Astrocyte of the cerebellum (primary cell): ENCODE measurements at places on chromosomes 7 and 10.

DNA sequence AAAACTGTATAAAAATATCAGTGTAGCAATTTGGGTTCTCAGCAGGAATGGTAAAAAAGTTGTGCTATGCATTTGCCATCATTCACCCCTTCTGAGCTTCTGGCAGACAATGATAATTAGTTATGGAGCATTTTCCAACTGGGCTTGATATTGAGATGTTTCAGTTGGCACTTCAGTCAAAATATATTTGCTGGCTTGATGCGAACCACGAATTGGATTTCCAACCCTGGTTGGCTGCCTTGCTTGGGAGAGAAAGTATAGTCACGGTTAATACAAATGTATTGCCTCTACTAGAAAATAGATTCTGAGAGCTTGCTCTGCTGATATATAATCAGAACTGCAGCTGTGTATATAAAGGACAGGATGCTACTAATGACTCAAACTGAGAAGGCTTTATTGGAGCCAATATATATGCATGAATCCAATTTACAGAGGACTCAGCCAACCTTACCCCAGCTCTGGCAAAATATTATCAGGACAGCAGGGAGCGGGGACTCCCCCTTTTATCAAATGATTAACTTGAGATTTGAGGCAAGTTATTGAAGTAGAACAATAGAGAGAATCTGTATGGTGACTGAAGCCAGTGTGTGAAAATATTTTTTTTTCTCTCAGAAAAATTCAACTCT is 219.8 kb upstream of the SMIM30 start:
- DNase-seq, result no peak

- DNase-seq, result no peak
These were observed 553 bp upstream of the ADD3 start for GRCh38 chr10:110007161-110007700.

- no peak for DNase-seq
These were observed 420.4 kb upstream of the SEMA3A start for GRCh38 chr7:84614821-84615501.

GRCh38 chr10:72545546-72545945 is 80.3 kb downstream of the MICU1 start:
- DNase-seq, result no peak

DNA sequence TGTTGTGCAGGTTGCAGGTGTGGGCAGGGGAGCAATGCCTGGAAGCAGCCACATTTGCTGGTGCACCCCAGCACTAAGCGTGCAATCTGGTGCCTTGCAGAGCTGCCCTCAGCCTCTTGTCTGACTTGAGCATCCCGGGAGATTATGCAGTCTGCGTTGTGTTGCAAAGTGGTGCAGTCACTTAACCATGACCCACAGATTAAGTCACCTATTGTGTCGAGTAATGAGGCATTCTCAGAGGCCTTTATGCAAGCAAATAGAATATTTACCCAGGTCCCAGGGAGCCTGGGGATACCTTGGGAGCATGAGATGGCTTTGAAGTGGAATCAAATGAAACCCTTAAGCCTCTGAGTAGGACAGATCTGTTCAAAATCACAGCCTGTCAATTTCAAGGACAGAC is 529.0 kb downstream of the TYW1 start:
- no peak for DNase-seq

- DNase-seq, result no peak
These were observed 316.6 kb downstream of the PLXDC2 start for GRCh38 chr10:20132816-20133215.

GRCh38 chr7:98211676-98212531 is 665 bp downstream of the BHLHA15 start:
- no peak for DNase-seq

DNA sequence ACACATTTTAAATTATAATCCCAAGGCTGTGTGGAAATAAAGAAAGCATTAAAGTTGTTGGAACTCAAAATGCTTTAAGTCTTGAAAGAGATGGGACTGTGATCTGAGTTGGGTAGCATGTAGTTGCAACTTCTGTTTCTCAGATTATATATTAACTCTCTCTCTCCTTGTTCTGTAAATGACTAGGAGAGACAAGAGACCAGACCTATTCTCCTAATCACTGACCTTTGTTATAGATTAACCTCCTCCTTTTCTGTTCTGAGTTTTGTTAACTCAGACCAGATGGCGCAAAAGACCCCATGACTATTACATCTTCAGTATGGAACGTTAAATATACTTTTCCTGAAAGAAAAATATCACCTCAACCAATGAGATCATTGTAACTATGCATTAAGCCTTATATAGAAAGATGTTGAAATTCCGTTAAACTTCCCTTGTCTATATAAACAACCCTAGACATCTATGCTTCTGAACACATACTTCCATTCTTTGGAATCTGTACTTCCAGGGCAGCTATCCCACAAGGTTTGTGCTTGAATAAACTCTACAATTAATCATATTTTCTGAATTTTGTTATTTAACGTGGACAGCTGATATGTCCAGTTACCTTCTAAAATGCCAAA is 143.5 kb upstream of the TRIM24 start:
- DNase-seq, result no peak

- DNase-seq, result no peak
These were observed 246.2 kb upstream of the C7orf33 start for GRCh38 chr7:148344406-148344805.

- DNase-seq, result no peak
These were observed 35.0 kb downstream of the JAKMIP3 start for GRCh38 chr10:132100556-132101349.

- DNase-seq, result no peak
These were observed 633.5 kb upstream of the GALNT17 start for GRCh38 chr7:70498232-70498992.

DNA sequence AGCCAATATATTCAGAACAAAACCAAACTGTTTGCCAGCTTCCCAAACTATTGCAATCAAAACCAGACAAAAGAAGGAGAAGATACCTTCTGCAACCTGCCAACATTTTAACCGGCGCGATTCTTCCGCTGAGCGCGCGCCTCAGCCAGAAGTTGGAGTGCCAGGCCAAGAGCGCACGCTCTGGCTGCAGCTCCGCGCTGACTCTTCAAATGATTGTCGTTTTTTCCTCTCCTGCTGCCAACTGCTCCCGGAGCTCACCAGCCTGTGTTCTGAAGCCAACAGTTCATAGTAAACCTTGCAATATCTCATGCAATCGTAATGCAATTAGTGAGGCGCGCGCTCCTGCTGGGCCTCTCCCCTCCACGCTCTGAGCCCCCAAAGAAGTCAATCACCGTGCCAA is 259.7 kb upstream of the MGMT start:
- DNase-seq, result no peak
